Heart left ventricle (tissue), 16 donors: ENCODE measurements at places on chromosomes 3 and 15. TPM values are rescaled to one million over a fixed set of nuclear protein-coding genes. Genes with fewer than 3 reads are reported as not detected.
A peak's percentile ranks its signal among the peaks of the same experiment; 100 is the strongest.

Gene CCR9
- total RNA-seq, result not detected

Gene ACTC1
- total RNA-seq, result 3,808 TPM

Gene ST8SIA2
- 3.1 TPM for total RNA-seq

Gene PTH1R
- total RNA-seq, result 2.5 TPM

Gene NUTM1
- not detected for total RNA-seq

Gene ALAS1
- 104 TPM for total RNA-seq

Gene CRYGS
- 0.62 TPM for total RNA-seq

Gene AGTR1
- total RNA-seq, result 0.91 TPM

GRCh38 chr3:8767256-8767666, 2.2 kb downstream of the OXTR start:
- peaks cover 7% of the 10 kb centered on the region for H3K4me1 ChIP-seq
- no peaks in the 10 kb centered on the region for H3K36me3 ChIP-seq
- H3K27me3 ChIP-seq, result peaks cover 17% of the 10 kb centered on the region

GRCh38 chr3:195095035-195095703, 175.8 kb downstream of the XXYLT1 start:
- peaks cover 11% of the 10 kb centered on the region for H3K4me1 ChIP-seq

DNA sequence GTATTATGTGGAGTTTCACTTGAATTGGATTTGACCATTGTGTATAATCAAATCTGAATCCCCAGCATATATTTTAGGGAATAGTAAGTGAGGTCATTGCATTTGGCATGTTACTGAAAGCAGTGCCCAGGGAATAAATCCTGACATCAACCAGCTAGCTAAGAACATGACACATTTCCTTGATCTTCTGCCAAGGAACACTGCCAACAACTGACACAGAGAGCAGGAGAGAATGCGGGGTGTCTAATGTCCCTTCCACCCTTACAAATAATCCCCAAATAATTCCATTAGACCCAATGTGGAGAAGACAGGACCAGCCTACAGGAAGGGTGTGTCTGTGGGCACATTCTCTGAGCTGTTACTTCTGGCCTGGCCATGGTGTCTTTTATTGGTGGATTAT, 30.6 kb upstream of the UBE3A start:
- H3K36me3 ChIP-seq, result no peaks in the 10 kb centered on the region
- peak; percentile 53 for DNase-seq
- H3K4me1 ChIP-seq, result no peaks in the 10 kb centered on the region
- H3K4me3 ChIP-seq, result no peak overlapping the region
- no peaks in the 10 kb centered on the region for H3K27me3 ChIP-seq

DNA sequence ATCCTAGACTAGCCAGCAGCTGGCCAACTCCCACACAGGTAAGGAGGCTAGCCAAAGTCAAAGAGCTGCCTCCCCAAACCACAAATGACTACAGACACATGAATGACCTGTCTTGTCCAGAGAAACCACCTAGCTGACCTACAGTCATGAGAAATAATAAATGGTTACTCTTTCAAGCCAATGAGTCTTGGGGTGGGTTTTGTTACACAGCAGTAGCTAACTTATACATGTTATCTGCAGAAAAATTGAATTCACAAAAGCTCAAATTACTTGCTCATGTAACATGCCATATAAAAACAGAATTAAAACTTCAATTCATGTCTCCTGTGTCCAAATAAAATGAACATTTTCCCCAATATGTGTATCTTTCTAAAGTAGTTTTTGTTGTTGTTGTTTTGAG, 307.4 kb upstream of the NR2F2 start:
- no peak for DNase-seq
- H3K27ac ChIP-seq, result no peak overlapping the region
- H3K36me3 ChIP-seq, result no peaks in the 10 kb centered on the region
- no peaks in the 10 kb centered on the region for H3K4me1 ChIP-seq

GRCh38 chr3:127215714-127216414, 22.9 kb downstream of the PRR23E start:
- H3K36me3 ChIP-seq, result no peaks in the 10 kb centered on the region
- DNase-seq, result no peak
- no peak overlapping the region for H3K27ac ChIP-seq
- H3K4me3 ChIP-seq, result no peak overlapping the region

GRCh38 chr3:33089515-33089914, 7.4 kb downstream of the GLB1 start:
- DNase-seq, result no peak
- peaks cover 3% of the 10 kb centered on the region for H3K4me1 ChIP-seq
- H3K27ac ChIP-seq, result peak overlapping the region; percentile 43
- H3K4me3 ChIP-seq, result no peak overlapping the region
- no peaks in the 10 kb centered on the region for H3K27me3 ChIP-seq
- peaks cover 22% of the 10 kb centered on the region for H3K36me3 ChIP-seq

DNA sequence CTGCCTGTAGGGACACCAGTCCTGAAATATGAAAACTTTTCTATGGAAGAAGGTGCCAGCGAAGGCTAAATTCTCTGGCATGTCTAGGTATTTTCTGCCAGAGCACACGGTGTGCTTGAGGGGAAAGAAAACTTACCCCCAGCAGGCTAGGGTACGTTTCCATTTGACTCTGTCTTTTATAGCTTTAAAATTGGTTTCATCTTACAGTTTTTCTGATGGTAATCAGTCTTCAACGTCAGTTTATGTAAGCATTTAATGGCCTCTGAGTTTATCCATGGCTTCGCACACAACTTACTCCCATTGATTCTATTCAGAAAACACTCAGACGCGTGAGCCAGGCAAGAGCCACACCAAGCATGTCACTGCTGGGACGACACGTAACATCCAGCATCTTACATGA, 249.7 kb downstream of the ADAMTS17 start:
- no peak overlapping the region for H3K27ac ChIP-seq
- no peaks in the 10 kb centered on the region for H3K27me3 ChIP-seq
- no peaks in the 10 kb centered on the region for H3K36me3 ChIP-seq
- no peak for DNase-seq

GRCh38 chr15:44289259-44289790, 806 bp downstream of the GOLM2 start:
- H3K36me3 ChIP-seq, result peaks cover 6% of the 10 kb centered on the region
- peaks cover 7% of the 10 kb centered on the region for H3K4me1 ChIP-seq
- peak overlapping the region; percentile 85 for H3K4me3 ChIP-seq

GRCh38 chr15:44468709-44469385, 41.4 kb downstream of the CTDSPL2 start:
- no peaks in the 10 kb centered on the region for H3K27me3 ChIP-seq
- no peaks in the 10 kb centered on the region for H3K4me1 ChIP-seq
- peaks cover 29% of the 10 kb centered on the region for H3K36me3 ChIP-seq
- DNase-seq, result no peak

DNA sequence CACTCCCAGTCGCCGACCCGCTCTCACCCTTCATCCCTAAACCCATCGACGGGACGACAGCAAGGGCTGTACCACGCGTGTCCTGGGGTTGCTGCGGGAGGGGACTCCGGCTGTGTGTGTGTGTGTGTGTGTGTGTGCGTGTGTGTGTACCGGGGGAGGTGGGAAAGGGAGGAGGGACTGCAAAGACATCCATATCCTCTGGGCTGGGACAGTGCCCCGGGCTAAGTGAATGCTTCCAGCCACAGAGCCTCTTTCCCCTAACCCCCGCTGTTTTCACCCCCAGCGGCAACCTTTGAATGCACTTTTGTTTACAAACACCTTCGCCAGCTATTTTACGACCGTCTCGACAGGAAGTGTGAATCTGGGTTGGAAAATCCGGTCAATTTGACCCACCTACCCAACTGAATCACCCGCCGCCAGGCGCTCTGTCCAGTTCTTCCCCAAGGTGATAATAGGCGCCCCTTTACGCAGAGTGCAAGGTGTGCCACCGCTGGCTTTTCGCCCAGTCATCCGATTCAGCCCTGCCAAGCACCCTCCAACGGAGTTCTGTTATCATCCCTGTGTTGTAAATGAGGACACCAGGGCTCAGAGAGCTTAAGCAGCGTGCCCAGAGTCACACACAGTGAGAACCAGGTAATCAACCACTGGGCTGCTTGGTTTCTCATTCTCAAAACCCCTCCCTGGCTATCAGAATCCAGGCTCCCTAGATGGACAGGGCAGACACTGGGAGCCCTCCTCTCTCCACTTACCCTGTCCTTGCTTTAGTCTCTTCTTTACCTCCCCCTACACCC, 739 bp upstream of the AMOTL2 start:
- peaks cover 21% of the 10 kb centered on the region for H3K36me3 ChIP-seq
- peaks cover 49% of the 10 kb centered on the region for H3K4me1 ChIP-seq
- H3K27me3 ChIP-seq, result no peaks in the 10 kb centered on the region
- peak overlapping the region; percentile 88 for H3K4me3 ChIP-seq
- H3K27ac ChIP-seq, result peak overlapping the region; percentile 98

DNA sequence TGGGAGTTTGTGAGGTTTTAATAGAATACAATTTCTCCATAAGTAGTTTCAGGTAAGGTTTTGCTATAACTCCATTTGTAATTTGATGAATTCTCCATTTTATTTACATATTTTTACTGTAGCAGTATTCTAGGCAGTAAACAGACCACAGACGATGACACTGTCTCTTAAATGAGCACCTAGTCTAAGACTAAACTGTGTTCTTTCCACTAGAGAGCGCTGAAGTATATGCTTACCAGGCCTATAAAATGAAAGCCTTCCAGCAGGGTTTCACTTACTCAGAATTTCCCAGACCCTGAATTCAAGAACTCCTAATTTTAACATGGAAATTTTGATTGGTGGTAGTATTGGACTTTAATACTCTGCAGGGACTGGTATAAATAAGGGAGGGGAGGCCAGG, 41.6 kb downstream of the POLG start:
- H3K4me1 ChIP-seq, result no peaks in the 10 kb centered on the region
- H3K27me3 ChIP-seq, result no peaks in the 10 kb centered on the region
- no peak for DNase-seq

- H3K27ac ChIP-seq, result peak overlapping the region; percentile 77
- H3K27me3 ChIP-seq, result no peaks in the 10 kb centered on the region
- DNase-seq, result no peak
- no peaks in the 10 kb centered on the region for H3K36me3 ChIP-seq
- peaks cover 58% of the 10 kb centered on the region for H3K4me1 ChIP-seq
- no peak overlapping the region for H3K4me3 ChIP-seq
Observed at GRCh38 chr15:70742928-70743327, 20.4 kb downstream of the UACA start.

- H3K36me3 ChIP-seq, result no peaks in the 10 kb centered on the region
- peak overlapping the region; percentile 11 for H3K27ac ChIP-seq
- DNase-seq, result peak; percentile 28
- no peaks in the 10 kb centered on the region for H3K27me3 ChIP-seq
- H3K4me3 ChIP-seq, result no peak overlapping the region
Observed at GRCh38 chr3:167166594-167167253, 213.4 kb downstream of the ZBBX start.

- no peak overlapping the region for H3K27ac ChIP-seq
- DNase-seq, result no peak
- no peaks in the 10 kb centered on the region for H3K4me1 ChIP-seq
- H3K4me3 ChIP-seq, result no peak overlapping the region
Observed at GRCh38 chr3:114144909-114145688, 33.8 kb downstream of the DRD3 start.

- H3K27me3 ChIP-seq, result no peaks in the 10 kb centered on the region
- no peaks in the 10 kb centered on the region for H3K36me3 ChIP-seq
- H3K27ac ChIP-seq, result no peak overlapping the region
- H3K4me1 ChIP-seq, result no peaks in the 10 kb centered on the region
- DNase-seq, result peak; percentile 55
Observed at GRCh38 chr3:11770477-11771391, 76.0 kb downstream of the TAMM41 start.

- no peaks in the 10 kb centered on the region for H3K27me3 ChIP-seq
- no peaks in the 10 kb centered on the region for H3K36me3 ChIP-seq
- DNase-seq, result no peak
Observed at GRCh38 chr3:45599984-45600650, 5.6 kb downstream of the LIMD1 start.

DNA sequence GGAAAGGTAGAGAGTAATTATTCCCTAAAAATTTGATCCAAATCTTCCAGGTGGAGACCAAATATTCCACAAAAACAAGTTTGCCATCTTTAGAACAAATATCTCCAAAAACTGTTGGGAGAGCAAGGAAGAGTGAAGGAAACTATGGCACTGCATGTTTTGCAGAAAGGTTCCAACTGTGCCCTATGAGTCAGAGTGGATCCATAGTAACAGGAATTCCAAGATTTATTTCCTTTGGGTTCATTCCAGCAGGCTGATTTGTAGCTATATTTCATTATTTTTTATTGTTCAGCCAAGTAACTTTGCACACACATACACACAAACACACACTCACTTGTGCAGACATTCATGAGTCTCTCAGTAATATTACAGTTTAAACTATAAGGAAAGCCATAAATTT, 459.7 kb upstream of the EPHA6 start:
- H3K4me3 ChIP-seq, result no peak overlapping the region
- H3K27me3 ChIP-seq, result no peaks in the 10 kb centered on the region
- no peak for DNase-seq
- H3K27ac ChIP-seq, result no peak overlapping the region

DNA sequence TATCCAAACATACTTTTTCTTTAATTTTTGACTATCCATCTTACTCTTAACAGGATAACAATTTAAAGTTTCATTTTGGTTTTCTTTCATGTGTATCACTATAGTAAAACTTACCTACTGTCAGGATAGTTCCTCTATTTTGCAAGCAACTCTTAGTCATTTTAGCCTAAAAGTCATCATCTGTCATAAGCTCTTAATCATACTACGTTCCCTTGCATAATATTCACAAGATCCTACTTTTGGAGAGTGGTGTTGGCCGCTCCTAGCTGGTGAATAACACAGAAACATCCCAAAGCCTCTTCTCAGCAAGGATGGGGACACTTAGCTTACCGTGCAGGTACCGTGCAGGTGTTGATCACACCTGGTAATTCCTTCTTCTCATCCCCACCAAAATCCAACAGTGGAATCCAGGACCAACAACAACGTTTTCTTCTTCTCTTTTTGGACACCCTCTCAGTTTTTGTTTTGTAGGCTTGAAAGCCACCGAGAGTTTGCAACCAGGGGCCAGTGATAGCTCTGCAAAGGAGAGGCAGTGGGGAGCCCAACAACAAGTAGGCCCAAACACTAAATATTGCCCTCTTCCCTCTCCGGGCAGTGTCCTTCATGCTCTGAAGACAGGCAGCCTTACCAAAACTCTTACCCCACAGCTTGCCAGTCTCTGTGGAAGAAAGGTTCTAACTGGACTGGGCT, 433 bp downstream of the FILIP1L start:
- DNase-seq, result no peak
- peak overlapping the region; percentile 41 for H3K4me3 ChIP-seq
- H3K27me3 ChIP-seq, result no peaks in the 10 kb centered on the region
- no peaks in the 10 kb centered on the region for H3K36me3 ChIP-seq
- H3K27ac ChIP-seq, result peak overlapping the region; percentile 22
